ENCODE measurements at places on chromosomes 16 and 17.

DNA sequence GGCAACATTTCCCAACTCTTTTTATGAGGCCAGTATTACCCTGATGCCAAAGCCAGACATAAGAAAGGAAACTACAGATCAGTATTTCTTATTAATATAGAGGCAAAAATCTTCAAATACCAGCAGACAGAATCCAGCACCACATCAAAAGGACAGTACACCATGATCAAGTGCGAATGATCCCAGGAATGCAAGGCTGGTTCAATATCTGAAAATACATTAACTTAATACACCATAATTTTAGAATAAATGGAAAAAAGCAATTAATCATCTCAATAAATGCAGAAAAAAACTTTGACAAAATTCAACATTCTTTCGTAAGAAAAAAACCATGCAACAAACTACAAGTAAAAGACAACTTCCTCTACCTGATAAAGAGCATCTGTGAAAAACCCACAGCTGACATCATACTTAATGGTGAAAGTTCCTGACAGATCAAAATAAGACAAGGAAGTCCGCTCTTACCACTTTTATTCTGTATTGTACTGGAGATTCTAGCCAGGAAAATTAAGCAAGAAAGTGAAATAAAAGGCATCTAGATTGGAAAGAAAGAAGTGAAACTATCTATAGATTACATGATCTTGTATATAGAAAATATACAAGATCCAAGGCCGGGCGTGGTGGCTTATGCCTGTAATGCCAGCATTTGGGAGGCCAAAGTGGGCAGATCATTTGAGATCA is 26.4 kb upstream of the MAPK3 start:
- DNase-seq = peak; percentile 55

- no peak for DNase-seq
Observed at GRCh38 chr17:27459433-27459832, 3.2 kb downstream of the KSR1 start.

- DNase-seq = no peak
Observed at GRCh38 chr17:79975498-79976134, 60.1 kb downstream of the TBC1D16 start.

GRCh38 chr17:15657868-15658267 is 26.2 kb downstream of the TRIM16 start:
- DNase-seq = no peak

GRCh38 chr17:82228842-82229697 is at the start of gene SLC16A3:
Gene SLC16A3, plus strand, starts transcription at chr17:82229042. Its CDS starts 6,967 bp downstream, at chr17:82236009.
- DNase-seq = peak; percentile 75

Data from suppressor macrophage treated with lipopolysaccharide for 1 hour (primary cell).